ENCODE measurements at places on chromosomes 1 and 21.

- no peak for DNase-seq
Measured at GRCh38 chr1:37809942-37810341, 1.9 kb upstream of the YRDC start.

GRCh38 chr1:21638531-21639341 is 30.4 kb downstream of the RAP1GAP start:
- peak; percentile 92 for DNase-seq

DNA sequence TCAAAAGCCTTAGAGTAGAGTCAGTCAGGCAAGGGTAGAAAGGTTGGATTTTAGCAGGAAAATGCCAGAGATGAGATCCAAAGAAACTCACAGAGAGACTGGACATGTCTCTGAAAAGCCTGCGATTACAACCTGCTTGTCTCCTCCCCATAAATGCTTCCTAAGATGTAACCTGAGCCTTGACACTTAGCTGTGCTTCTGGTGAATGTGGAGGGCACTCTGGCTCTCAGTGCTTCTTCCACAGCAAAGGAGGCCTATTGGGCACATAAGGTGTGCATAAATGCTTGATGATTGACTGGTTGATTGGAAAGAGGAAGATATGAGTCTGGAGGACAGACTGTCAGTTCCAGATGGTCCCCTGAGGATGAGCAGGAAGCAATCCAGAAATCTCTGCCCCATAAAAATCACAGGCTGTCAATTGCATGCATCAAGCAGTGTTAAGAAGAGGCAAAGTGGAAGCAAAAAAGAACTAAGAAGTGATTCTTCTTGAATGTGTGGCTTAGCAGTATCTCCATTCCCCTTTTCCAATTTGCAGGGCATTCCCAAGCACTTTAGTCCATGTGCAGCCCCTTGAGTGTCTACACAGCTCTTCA is 236.2 kb upstream of the RRP15 start:
- DNase-seq = no peak

GRCh38 chr1:76203127-76203526 is 128.6 kb downstream of the ST6GALNAC3 start:
- DNase-seq = no peak

Measured in RCC 7860 (cell line).